ENCODE measurements at places on chromosomes 4 and X. TPM values are rescaled to one million over a fixed set of nuclear protein-coding genes. Genes with fewer than 3 reads are reported as not detected.

GRCh38 chr4:67604029-67604381, 45.5 kb downstream of the STAP1 start:
- no peak overlapping the region for H3K27ac ChIP-seq
- peaks cover 17% of the 10 kb centered on the region for H3K27me3 ChIP-seq

DNA sequence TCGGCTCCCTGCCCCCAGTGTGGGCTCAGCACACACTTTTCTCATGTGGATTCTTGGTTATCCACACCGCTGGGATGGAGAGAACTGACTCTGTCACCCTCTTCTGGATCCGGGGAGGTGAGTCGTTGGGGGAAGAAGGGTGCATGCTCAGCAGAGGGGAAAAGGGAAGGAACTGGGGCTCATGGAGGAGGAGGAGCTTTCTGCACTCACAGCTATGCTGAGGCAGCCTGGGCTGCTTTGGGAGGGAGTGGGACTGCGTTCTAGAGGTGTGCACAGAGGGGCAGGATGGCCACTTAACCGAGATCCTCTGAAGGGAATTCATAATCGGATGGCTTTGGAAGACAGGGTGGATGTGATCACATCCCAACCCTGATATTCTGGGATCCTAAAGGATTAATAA, 51.6 kb downstream of the RTL5 start:
- no peaks in the 10 kb centered on the region for H3K36me3 ChIP-seq
- H3K4me1 ChIP-seq, result no peaks in the 10 kb centered on the region
- no peak overlapping the region for H3K27ac ChIP-seq

GRCh38 chrX:122866532-122866931, 317.5 kb upstream of the GRIA3 start:
- H3K4me1 ChIP-seq, result peaks cover 4% of the 10 kb centered on the region
- no peaks in the 10 kb centered on the region for H3K27me3 ChIP-seq
- no peak overlapping the region for H3K4me3 ChIP-seq

HTR2C gene
- not detected for total RNA-seq

- no peak overlapping the region for H3K27ac ChIP-seq
- no peak for DNase-seq
- H3K27me3 ChIP-seq, result no peaks in the 10 kb centered on the region
- H3K4me1 ChIP-seq, result peaks cover 24% of the 10 kb centered on the region
These were observed 87.7 kb downstream of the SHROOM4 start for GRCh38 chrX:50726296-50726695.
